ENCODE measurements at places on chromosomes 1 and 21.
A peak's percentile ranks its signal among the peaks of the same experiment; 100 is the strongest.

DNA sequence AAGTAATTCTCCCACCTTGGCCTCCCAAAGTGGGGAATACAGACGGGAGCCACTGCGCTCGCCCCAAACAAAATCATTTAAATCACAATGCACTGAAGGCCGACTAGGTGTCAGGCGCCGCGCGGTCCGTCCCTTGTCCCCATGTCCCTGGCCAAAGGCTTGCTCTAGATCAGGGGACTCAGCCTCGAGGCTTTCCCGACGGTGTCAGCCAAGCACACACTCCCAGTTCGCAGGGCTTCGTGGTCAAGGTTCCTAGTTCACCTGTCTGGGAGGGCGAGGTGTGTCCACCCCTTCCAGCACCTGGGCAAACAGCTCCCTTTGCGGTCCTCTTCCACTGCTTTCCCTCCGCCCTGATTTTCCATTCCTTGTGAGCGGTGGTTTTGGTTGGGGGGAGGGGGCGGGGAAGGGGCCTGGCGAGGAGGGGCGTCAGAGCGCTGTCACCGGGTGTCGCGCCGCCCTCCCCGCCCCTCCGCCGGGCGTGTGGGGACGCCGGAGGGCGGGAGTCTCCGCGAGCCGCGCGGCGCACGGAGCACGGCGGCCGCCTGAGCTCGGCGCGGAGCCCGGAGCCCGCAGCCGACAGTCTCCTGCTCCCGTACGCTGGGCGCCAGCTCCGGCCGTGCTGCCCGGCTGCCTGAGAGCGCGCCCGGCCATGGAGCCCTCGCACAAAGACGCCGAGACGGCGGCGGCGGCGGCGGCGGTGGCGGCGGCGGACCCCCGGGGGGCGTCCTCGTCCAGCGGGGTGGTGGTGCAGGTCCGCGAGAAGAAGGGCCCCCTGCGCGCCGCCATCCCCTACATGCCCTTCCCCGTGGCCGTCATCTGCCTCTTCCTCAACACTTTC lies at the start of gene STUM:
Gene STUM (plus strand): TSS at position 509 of the 838 bp plus-strand sequence. CDS start 141 bp downstream, at position 650.
- DNase-seq: peak; percentile 47

- peak; percentile 33 for DNase-seq
Observed at GRCh38 chr1:6080469-6080868, 34.8 kb downstream of the KCNAB2 start.

DNA sequence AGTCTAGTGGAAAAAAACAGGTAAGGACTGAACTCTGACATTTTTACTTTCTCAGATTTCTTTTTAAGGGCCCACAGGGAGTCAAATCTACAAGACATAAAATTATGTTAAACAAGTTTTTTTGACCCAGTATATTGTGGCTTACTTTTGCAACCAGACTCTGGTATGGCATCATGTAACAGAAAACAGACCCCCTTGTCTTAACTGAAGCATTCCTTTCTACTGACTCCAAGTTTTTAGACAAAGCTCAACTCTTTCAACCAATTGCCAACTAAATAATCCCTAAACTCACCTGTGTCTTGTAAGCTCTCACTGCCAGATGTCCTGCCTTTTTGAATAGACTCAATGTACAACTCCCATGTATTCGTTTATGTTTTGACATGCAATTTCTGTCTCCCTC lies 64.3 kb downstream of the FASLG start:
- no peak for DNase-seq

GRCh38 chr1:229388897-229389580 lies 44.9 kb downstream of the ACTA1 start:
- DNase-seq: no peak

DNA sequence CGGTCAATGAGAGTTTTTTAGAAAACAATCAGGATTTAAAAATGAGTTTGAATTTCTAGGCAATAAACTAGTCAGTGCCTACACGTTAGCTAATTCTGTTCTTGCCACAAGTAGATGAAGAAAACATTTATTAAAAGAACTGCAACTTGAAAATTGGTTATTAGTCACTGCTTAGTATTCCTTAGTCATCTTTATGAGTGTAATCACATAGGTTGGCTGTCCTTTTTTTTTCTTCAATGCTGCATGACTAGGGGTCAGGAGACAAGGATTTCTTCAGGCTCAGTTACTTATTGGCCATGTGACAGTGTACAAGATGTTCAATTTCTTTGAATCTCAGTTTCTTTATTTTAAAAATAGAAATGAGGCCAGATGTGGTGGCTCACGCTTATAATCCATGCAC lies 17.1 kb downstream of the SOAT1 start:
- DNase-seq: peak; percentile 47

DNA sequence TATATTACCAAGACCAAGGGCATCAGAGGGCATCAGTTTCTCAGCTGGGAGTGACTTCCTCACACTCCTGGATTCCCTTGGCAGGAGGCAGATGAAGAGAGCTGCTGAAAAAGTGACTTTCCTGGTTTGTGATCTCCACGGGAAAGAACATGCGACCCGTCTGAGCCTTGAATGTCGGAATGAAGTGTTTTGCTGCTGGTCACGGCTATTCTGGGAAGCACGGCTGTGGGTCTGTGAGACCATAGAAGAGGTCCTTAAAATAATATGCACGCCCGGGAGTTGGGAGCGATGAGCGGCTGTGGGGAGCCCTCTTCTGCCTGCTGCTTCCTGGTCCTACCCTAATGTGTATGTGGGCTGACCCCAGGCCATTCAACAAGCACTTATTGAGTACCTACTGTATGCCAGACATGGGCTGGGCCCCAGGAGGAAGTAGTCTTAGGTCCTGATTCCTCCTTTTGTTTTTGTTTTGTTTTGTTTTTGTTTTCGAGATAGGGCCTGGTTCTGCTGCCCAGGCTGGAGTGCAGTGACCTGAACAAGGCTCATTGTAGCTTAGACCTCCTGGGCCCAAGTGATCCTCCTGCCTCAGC lies 13.2 kb upstream of the UMODL1 start:
- no peak for DNase-seq

DNA sequence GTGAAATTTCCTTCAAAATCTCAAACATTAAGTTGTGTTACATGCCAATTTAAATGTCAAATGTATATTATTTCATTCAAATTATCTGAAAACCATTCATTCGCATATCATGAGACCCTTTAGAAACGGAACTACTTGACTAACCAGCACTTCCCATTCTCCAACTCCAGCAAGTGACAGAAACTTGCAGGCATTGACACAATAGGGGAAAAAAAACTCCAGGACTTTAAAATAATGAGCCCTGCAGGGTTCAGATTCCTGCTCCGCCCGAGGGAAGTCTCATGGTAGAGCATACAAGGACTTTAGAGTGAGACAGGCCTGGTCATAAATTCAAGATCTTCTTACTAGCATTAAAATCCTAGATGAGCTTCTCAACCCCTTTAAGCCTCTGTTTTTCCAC lies 138.9 kb downstream of the NR5A2 start:
- no peak for DNase-seq

GRCh38 chr1:167371030-167371429 lies 147.3 kb downstream of the CD247 start:
- no peak for DNase-seq

- peak; percentile 52 for DNase-seq
Observed at GRCh38 chr1:231091831-231092301, 51.8 kb upstream of the FAM89A start.

Measured in Daoy (cell line).